Fibroblast of the conjunctiva (primary cell): ENCODE measurements at places on chromosomes 7 and 10.

- peak; percentile 58 for DNase-seq
Measured at GRCh38 chr10:79374312-79375191, 27.3 kb downstream of the PPIF start.

- no peak for DNase-seq
Measured at GRCh38 chr7:50335795-50336754, 31.6 kb downstream of the IKZF1 start.

GRCh38 chr7:44080686-44081265 is 1.6 kb downstream of the POLM start:
- no peak for DNase-seq

GRCh38 chr10:92891885-92892690 is 43.8 kb downstream of the EXOC6 start:
- DNase-seq: peak; percentile 40

- no peak for DNase-seq
Measured at GRCh38 chr10:114131094-114131493, 42.9 kb downstream of the CCDC186 start.

- DNase-seq: no peak
Measured at GRCh38 chr7:140350056-140350455, 48.3 kb downstream of the SLC37A3 start.

GRCh38 chr10:100725071-100725471 is 20.3 kb upstream of the PAX2 start:
- DNase-seq: no peak

GRCh38 chr7:12146813-12147212 is 64.3 kb upstream of the TMEM106B start:
- DNase-seq: no peak

- no peak for DNase-seq
Measured at GRCh38 chr10:111709603-111710002, 474.0 kb downstream of the GPAM start.

DNA sequence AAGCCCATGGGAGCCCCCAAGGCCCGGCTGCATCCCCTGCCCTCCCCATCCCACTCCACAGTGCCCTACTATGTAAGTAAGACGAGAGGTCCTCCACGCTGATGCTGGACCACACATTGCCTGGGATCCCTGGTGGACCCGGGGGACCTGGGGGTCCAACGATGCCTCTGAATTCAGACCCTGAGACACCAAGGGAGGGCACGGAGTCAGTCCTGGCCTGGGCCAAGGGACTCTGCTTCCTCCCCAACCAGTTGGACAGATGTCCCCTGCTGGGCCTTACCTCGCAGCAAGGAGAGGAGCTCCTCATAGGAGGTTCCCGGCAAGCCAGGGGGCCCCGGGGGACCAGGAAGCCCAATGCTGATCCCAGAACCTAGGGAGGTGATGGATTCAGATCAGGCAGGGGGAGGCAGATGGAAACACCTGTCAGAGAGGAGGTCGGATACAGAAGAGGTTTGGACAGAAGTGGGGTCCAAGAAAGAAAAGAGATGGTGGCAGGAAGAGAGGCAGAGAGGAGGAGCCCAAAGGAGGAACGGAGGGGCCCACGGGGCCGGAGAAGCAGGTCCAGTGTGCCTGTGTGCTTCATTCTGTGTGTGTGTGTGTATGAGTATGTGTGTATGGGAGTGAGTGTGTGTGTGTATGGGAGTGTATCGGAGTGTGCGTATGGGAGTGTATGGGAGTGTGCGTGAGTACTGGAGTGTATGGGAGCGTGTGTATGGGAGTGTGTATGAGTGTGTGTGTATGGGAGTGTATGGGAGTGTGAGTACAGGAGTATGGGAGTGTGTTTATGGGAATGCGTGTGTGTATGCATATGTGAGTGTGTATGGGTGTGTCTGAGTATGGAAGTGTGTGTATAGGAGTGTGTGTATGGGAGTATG is 50.2 kb downstream of the COL17A1 start:
- DNase-seq: no peak
